Upper lobe of left lung (tissue), 6 donors: ENCODE measurements at places on chromosomes 11 and 22.

GRCh38 chr11:113034576-113034975 lies 73.4 kb downstream of the NCAM1 start:
- no peak for DNase-seq
- no peaks in the 10 kb centered on the region for H3K27me3 ChIP-seq
- no peaks in the 10 kb centered on the region for H3K4me1 ChIP-seq
- H3K4me3 ChIP-seq: no peak overlapping the region

- no peak overlapping the region for H3K27ac ChIP-seq
- no peak overlapping the region for H3K4me3 ChIP-seq
These were observed 35.4 kb upstream of the LMO1 start for GRCh38 chr11:8298801-8299786.

DNA sequence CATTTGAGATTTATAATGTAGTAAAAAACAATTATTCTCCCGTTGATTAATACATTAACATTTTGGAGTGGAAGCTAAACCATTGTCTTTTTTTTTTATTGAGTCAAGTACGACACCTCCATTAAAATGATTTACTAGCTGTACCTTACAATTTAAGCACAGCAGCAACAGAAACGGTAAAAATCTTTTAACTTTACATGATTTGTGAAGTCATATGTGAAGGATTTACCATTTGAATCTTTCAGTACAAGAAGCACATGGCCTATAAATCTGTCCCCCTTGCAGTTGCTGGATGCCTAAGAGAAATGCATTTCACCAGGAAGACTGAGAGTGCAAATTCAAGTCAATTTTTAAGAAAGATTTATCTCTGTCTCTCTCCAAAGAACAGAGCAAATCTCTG lies 324.6 kb downstream of the CADM1 start:
- H3K27me3 ChIP-seq: no peaks in the 10 kb centered on the region
- H3K36me3 ChIP-seq: no peaks in the 10 kb centered on the region
- DNase-seq: no peak
- H3K4me1 ChIP-seq: no peaks in the 10 kb centered on the region
- no peak overlapping the region for H3K4me3 ChIP-seq

DNA sequence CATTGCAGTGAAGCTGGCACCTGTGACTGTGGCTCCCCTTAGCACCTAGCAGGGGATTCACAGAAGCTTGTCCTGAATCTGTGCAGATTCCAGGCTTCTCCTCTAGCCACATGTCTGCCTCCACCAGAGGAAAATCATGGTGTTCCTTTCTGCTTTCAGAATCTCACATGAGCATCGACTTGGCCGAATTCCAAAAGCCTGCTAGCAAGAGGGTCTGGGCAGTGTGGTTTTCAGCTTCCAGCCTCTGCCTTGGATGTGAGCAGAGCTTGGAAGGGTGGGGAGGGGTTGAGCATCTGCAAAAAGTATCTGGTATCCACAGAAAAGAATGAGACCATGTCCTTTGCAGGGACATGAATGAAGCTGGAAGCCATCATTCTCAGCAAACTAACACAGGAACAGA lies 911.1 kb downstream of the TBC1D22A start:
- DNase-seq: no peak
- H3K4me1 ChIP-seq: no peaks in the 10 kb centered on the region
- no peak overlapping the region for H3K4me3 ChIP-seq

DNA sequence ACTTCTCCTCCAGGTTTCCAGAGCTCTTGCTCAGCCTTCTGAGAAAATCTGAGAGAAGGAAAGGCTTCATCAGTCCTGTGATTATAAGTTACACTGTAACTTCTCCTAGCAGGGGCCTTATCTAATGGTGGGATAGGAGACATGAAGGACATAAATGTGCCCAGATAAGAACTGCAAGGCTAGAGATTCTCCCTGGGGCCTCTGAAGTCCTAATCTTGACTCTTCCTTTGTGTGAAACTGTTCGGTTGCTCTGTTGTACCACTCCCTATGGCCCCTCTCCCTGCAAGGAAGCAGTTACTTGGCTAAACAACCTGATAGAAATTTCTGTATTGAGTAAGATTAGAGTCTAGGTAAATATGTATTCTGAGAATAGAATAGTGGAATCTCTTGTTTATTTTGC lies 780.9 kb downstream of the ETS1 start:
- H3K4me3 ChIP-seq: no peak overlapping the region
- H3K36me3 ChIP-seq: no peaks in the 10 kb centered on the region
- no peaks in the 10 kb centered on the region for H3K4me1 ChIP-seq
- no peaks in the 10 kb centered on the region for H3K27me3 ChIP-seq
- no peak for DNase-seq
- H3K27ac ChIP-seq: no peak overlapping the region

GRCh38 chr11:71191201-71191600 lies 61.2 kb downstream of the SHANK2 start:
- no peak overlapping the region for H3K4me3 ChIP-seq
- H3K27ac ChIP-seq: no peak overlapping the region
- no peak for DNase-seq
- no peaks in the 10 kb centered on the region for H3K36me3 ChIP-seq

GRCh38 chr11:9947231-9947864 lies 283.5 kb downstream of the SWAP70 start:
- H3K36me3 ChIP-seq: no peaks in the 10 kb centered on the region
- no peak for DNase-seq
- H3K4me3 ChIP-seq: no peak overlapping the region
- H3K4me1 ChIP-seq: no peaks in the 10 kb centered on the region

GRCh38 chr22:20423008-20423905 lies 14.4 kb downstream of the SCARF2 start:
- no peak for DNase-seq
- H3K4me3 ChIP-seq: no peak overlapping the region
- H3K36me3 ChIP-seq: peaks cover 27% of the 10 kb centered on the region

GRCh38 chr22:19983741-19984140 lies 32.9 kb downstream of the ARVCF start:
- H3K27ac ChIP-seq: no peak overlapping the region
- H3K4me1 ChIP-seq: peaks cover 30% of the 10 kb centered on the region
- no peaks in the 10 kb centered on the region for H3K27me3 ChIP-seq
- H3K36me3 ChIP-seq: peaks cover 28% of the 10 kb centered on the region
- no peak for DNase-seq
- H3K4me3 ChIP-seq: no peak overlapping the region

DNA sequence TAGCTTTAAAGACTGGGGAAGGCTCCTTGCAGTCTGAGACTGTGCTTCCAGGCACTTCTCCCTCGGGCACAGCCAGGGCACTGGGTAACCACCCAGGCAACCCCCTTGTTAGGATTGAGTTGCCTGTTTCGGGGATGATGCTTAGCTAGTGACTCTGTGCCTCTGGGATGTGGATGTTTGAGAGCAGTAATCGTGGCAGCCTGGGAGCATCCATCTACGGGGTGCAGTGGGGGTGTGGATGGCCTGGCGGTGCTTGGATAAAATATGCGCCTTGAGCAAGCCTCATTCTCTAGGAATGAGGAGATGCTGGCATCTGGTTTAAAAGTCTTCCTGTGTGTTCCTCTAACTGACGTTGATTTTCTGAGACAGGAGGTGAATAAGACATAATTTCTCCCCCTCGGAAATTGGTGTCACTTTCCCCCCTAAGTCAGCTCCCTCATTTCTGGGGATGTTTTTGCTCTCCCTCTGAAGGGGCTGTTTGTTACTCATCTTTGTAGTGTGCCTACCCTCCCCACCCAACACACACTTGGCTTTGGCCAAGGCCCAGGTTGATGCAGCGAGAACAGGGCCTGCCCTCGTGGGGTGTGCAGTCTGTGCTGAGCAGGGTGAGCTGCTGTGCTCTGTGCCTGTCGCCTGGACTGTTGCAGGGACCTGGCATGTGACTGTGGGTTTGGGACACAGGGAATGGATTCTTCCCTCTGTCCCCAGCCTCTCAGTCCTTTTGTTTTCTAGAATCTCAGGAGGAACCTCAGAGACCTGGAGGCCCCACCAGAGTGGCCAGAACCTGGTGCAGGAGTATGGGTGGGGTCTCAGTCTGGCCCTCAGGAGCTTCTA lies 2.0 kb downstream of the GNAZ start:
- H3K4me1 ChIP-seq: peaks cover 15% of the 10 kb centered on the region
- H3K27me3 ChIP-seq: no peaks in the 10 kb centered on the region
- no peaks in the 10 kb centered on the region for H3K36me3 ChIP-seq

DNA sequence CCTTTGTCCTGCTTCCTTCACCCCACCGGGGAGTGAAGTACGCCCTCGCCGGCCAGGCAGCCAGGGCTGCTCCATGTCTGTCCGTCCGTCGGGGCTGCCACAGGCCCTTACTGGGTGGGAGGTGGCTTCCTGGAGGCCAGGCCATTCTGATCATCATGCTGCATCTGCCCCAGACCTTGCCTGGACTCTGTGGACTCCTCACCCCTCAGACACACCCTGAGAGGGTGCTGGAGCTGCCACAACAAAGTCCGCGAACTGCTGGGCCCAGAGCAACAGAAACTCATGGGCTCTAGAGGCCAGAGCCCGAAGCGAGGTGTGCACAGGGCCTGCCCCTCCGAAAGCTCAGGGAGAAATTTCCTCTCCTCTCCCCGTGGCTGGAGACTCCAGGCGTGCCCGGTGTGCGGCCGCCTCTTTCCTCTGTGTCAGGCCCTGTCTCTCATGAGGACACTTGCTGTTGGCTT lies 124.2 kb downstream of the KCNQ1OT1 start:
- H3K27ac ChIP-seq: no peak overlapping the region
- no peaks in the 10 kb centered on the region for H3K27me3 ChIP-seq
- no peaks in the 10 kb centered on the region for H3K36me3 ChIP-seq
- H3K4me1 ChIP-seq: no peaks in the 10 kb centered on the region

DNA sequence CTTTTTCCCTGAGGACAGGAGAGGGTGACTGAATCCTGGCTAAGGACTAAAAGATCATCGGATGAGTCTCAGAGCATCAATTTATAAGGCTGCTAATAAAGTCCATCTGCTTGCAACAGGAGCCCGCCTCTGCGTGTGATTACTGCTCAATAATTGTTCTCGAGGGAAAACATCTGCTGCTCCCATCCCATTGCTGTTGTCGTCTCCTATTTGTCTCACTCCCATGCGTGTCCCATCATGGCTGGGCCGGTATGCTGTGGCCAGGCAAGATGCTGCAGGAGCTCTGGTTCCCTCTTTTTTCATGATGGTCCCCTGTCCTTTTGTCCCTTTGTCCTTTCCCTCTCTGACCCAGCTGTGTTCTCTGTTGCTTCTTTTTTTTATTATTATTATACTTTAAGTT lies 121.2 kb downstream of the SPATA19 start:
- peaks cover 3% of the 10 kb centered on the region for H3K4me1 ChIP-seq
- no peak overlapping the region for H3K4me3 ChIP-seq
- H3K27me3 ChIP-seq: no peaks in the 10 kb centered on the region
- H3K27ac ChIP-seq: no peak overlapping the region

- no peak for DNase-seq
- no peak overlapping the region for H3K27ac ChIP-seq
- peaks cover 12% of the 10 kb centered on the region for H3K4me1 ChIP-seq
- H3K27me3 ChIP-seq: no peaks in the 10 kb centered on the region
These were observed 237.3 kb downstream of the ST3GAL4 start for GRCh38 chr11:126592496-126593410.

GRCh38 chr11:2934021-2934550 lies 4.9 kb upstream of the PHLDA2 start:
- H3K4me1 ChIP-seq: peaks cover 25% of the 10 kb centered on the region
- H3K36me3 ChIP-seq: no peaks in the 10 kb centered on the region
- H3K27ac ChIP-seq: no peak overlapping the region
- peaks cover 7% of the 10 kb centered on the region for H3K27me3 ChIP-seq
